Esophagus squamous epithelium (tissue), 5 donors: ENCODE measurements at places on chromosomes 4 and X.

- DNase-seq, result no peak
Measured at GRCh38 chr4:112938461-112939058, 110.9 kb upstream of the ANK2 start.

GRCh38 chrX:108097380-108097779 is 5.8 kb downstream of the ATG4A start:
- no peak for DNase-seq

DNA sequence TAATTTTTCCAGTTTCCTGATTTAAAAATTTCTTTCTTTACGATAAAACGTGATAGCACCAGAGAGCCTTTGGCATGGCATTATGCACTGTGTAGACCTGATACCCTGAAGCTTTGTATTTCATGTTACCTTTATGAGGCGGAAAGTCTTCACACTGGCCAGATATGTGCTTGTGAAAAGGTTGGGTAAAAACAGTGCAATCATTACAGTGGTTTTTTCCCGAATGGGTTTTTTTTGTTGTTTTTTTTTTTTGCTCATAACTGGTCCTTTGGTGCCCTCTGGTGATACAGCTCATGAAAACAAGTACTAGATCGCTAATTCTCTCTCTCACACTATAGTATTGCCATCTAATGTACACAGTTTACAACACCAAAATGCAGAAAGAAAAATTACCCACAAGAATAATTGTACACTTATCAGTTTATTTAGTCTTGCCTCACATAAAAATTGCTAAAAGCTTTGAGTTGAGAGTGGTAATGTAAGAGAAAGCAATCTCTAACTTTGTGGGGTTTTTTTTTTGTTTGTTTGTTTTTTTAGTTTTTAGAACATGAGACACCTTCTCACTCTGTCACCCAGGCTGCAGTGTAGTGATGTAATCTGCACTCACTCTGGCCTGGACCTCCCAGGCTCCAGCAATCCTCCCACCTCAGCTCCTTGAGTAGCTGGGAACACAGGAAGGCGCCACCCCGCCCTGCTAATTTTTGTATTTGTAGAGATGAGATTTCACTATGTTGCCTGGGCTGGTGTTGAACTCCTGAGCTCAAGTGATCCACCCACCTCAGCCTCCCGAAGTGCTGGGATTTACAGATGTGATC is 21.3 kb downstream of the SPCS3 start:
- DNase-seq, result no peak

DNA sequence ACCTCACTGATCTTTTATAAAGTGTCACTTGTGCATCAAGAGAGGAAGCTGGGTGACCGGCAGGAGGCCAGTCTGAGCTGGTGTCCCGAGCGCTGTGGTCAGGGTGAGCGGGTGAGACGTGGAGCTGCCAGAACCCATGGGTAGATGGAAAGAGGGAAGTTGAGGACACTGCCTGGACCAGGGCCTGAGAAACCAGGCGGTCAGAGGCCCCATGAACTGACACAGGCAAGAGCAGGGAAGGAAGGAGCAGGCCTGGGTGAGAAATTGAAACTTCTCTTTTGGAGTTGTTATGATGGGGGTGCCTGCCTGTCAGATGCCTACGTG is 192.6 kb downstream of the AFAP1 start:
- DNase-seq, result no peak

- DNase-seq, result no peak
Measured at GRCh38 chr4:158856852-158857251, 88.0 kb downstream of the FNIP2 start.
